ENCODE measurements at places on chromosomes 2 and 18.

DNA sequence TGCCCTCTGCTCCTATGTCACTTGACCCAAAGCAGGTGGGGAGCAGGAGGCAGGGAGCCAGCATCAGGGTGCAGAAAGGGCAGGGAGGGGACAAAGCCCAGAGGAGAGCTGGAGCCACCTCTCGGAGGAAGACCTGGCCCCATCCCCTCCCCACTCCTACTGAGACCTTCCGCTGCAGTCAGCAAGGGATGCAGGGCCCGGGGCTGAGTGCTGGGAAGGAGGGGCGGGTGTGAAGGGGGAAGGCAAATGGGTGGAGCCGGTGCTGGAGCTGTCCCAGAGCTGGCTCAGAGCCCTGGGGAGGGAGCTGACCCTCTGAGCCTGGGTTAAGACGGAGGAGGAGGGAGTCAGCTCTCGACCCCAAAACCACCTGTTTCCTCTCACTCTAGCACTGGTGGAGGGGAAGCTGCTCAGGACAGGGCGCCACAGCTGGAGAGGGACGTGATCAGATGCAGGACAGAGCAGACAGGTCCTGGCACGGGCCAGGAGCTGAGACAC lies 33.8 kb downstream of the HS1BP3 start:
- no peak for DNase-seq

DNA sequence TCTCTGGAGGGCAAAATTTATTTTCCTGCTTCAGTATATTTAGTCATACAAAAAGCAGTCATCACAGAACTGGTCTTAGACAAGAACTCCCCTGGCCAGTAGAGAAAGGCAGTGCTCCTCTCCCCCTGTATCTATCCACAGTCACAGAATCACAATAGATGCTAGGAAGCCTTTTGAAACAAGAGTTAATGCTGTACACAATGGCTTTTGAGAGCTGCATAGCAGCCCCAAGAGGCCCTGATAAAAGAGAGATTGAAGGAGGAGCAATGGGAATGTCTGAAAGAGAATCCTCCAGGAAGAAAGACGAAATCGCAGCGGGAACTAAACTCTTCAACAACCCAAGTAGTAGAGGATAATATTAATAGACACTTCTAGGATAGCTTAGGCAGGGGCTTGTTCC lies 330.2 kb downstream of the RBM43 start:
- no peak for DNase-seq

DNA sequence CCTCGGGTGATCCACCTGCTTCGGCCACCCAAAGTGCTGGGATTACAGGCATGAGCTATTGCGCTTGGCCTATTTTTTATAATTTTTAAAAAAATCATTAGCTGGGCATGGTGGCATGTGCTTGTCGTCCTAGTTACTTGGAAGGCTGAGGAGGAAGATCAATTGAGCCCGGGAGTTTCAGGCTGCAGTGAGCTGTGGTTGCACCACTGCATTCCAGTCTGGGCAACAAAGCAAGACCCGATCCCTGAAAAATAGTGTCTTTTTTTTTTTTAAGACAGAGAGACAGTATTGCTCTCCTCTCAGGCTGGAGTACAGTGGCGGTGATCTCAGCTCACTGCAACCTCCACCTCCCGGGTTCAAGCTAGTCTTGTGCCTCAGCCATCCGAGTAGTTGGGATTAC lies 4.8 kb downstream of the SSB start:
- no peak for DNase-seq

DNA sequence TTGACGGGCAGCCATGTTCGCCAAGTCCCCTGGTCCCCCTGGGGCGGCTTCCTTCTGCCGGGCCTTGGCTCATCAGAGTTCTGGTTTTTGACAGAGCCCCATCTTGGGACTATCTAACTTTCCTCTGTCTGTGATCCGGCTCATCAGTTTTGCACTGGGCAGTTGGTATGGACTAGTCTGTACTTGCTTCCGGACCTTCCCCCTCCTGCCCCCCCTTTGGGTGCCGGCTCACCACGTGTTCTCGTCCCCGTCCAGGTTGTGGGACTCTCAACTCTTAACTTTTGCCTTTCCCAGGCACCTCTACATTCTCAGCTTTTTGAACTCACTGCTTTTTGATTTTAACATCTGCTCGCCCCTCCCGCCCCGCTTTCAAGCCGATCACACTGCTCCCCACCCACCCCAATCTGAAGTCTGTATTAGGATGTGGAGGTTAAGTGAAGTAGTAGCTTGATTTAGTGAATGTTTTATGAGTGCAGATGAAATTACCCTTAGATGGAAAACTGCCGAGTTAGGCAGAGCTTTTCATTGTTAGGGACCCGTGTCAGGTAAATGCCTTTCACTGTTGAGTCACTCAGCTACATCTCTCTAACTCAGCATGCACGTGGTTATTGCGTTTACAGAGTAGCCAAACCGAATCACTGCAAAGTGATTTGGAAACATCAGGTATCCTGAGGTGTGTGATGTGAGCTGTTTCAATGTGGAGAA lies 874 bp downstream of the WDR43 start:
- DNase-seq = peak; percentile 10

DNA sequence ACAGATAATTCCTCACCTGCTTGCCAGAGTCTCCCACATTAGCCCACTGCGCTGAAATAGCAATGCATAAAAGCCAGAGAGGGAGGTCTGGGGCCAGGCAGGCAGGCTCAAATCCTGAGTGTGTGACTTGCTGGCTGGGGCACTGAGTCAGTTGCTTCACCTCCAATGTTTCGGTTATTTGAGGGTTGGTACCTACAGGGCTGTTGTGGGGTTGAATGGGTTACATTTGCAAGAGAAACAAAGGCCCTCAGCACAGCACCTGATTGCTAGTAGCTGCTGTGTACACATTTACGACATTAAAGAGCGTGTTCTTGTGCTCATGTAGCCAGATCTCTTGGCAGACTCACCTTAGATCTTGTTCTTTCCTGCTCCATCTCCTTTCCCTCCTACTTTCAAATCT lies 34.1 kb upstream of the FAM110C start:
- DNase-seq = no peak

- DNase-seq = no peak
These were observed 3.1 kb downstream of the DLX1 start for GRCh38 chr2:172088245-172089004.

- no peak for DNase-seq
These were observed 8.9 kb upstream of the SKOR2 start for GRCh38 chr18:47260120-47260923.

Measured in B cell (primary cell).